ENCODE measurements at places on chromosomes 4 and X.

DNA sequence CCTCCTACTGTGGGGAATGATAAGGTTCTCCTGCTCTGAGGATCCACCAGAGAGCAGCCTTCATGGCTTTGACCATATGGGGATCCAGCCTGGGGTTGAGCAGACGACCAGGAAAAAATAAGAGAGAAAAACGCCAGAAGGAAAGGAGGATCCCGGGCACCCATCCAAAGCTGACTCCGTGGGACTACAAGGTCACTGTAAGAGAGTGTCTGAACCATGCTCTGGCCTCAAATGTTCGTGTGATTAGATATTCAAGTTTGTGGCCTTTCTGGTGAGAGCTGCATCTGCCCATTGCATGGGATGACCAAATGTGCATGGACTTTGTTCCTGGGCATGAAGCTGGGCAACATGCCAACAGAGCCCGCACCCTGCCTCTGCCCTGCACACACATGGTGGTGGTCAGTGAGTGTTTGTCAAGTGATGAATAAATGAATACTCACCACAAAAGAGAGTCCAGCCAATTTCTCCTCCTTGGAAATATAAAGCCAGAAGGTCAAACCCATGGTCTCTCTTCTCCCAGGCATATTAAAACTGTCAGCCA lies 346.0 kb upstream of the GATB start:
- DNase-seq: no peak

- DNase-seq: no peak
These were observed 349.6 kb upstream of the FTHL17 start for GRCh38 chrX:31421441-31421840.

DNA sequence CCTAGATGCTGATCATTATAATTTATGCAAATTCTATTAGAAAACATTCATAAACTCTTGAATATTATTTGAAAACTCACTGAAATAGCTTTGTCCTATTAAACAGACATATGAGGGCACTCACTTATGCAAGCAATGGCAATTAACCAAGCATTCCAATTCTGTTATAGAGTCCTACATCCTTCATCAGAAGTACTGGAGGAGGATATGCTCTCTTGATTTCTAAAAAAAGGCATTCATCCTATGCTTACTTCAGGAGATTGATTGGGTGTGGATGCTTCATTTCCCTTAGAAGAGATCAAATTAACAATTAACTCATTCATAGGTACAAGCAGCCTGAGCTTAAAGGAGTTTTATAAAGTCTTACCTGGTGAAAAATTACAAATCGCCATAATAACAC lies 1317.2 kb downstream of the PCDH7 start:
- no peak for DNase-seq

DNA sequence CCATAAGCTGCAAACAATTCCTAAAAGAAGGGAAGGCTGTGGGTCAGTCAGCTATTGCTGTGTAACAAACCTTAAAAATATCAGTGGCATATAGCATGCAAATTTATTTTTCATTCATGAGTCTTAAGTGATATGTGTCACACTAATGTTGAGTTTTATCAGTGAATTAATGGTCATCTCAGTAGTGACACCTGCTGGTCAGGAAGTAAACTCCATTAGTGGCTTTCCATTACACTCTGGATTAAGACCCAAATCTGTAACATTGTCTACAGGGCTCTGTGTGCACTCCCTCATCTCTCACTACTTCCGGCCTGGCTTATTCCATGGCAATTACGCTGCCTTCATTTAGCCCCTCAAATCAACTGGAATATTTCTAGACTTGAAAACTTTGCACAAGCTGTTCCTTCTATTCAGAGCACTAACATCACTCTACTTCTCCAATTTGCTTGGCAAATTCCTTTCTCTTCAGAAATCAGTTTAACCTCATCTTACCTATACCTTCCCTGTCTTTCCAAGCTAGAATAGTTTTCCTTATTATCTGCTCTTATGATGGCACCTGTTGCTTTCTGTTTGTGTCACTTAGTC lies 217.3 kb upstream of the TAPT1 start:
- peak; percentile 47 for DNase-seq

DNA sequence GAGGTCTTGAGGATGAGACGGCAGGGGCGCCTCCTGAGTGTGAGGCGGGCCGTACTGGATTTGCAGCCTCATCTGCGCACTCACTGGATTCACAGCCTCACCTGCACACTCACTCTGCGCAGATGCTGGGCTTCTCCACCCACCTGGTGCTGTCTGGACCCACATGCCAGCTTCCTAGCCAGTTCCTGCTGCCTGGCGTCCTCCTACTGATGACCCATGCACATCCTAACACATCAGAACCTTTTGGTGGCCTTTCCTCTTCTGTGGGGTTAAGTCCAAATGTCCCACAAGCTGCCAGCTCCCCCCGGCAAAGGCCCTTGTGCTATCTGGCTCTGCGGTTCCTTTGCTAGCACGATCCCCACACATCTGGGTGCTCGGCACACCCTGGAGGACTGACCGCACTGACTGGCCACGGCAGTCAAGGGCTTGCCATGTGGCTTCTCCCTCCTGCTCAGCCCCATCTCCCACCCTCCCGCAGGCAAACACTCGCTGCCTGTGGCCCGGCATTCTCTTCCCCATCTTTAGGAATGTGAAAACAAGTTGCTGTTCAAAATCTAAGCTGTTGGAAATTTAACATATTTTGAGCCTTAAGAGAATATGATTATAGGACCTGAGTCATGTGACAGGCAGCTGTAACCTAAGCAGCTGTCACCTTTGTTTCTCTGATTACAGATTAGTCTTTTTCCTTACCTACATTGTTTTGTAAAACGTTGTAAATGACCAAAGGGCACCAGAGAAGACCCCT lies 39.4 kb upstream of the AFAP1 start:
- DNase-seq: no peak

DNA sequence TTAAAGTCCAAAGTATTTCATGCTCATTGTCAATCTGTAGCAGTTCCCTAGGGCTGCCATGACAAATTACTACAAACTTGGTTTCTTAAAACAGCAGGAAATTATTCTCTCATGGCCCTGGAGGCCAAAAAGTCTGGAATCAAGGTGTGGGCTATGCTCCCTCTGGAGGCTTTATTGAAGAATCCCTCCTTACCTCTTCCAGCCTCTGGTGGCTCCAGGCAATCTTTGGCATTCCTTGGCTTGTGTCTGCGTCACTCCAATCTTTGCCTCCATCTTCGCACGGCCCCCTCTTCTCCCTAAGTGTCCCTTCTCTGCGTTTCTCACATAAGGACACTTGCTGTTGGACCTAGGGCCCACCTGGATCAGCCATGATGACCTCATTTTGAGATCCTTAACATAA lies 170.4 kb downstream of the SMIM20 start:
- no peak for DNase-seq

GRCh38 chr4:174357321-174357720 lies 73.6 kb downstream of the CEP44 start:
- no peak for DNase-seq

DNA sequence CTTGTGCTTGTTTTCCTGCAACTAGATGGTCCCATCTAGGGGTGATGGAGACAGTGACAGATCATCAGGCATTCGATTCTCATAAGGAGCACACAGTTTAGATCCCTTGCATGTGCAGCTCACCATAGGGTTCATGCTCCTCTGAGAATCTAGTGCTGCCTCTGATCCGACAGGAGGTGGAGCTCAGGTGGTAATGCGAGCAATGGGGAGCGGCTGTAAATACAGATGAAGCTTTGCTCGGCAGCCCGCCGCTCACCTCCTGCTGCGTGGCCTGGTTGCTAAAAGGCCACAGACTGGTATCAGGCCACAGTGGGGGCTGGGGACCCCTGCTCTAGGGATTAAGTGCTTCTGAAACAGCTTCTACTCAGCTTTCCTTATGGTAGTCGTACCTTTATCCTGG lies 28.5 kb upstream of the CCDC110 start:
- no peak for DNase-seq

Measured in GM20000 (cell line).